ENCODE measurements at places on chromosomes 5 and 9.
A peak's percentile ranks its signal among the peaks of the same experiment; 100 is the strongest.

DNA sequence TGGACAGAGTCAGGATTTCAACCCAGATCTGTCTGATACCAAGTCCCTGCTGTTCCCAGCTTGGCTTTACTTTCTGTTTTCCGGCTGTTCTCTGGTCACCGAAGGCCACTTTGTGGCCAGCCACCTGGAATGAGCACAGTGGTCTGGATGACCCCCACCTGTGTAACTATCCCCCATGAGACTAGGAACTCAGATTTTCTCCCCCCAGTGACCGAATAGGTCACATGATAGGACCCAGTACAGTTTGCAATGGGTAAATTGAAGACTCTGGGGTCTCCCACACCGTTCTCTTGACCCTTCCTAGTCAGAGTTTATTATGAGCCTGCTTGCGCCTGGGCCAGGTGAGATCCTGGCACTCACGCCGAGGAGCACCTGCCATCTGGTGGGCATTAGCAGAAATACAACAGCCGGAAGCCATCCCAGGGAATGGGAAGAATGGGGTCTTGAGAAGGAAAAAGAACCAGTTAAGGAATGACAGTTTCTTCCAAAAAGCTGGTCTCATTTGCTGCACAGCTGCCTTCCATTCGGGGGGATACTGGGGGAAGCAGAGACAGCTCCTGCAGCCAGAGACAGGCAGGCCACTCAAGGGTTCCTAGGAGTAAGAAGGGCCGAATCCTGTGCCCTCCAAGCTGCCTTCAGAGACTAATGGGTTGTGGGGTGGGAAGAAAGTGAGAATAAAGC is 7.1 kb downstream of the PHYHD1 start:
- peak; percentile 61 for DNase-seq

DNA sequence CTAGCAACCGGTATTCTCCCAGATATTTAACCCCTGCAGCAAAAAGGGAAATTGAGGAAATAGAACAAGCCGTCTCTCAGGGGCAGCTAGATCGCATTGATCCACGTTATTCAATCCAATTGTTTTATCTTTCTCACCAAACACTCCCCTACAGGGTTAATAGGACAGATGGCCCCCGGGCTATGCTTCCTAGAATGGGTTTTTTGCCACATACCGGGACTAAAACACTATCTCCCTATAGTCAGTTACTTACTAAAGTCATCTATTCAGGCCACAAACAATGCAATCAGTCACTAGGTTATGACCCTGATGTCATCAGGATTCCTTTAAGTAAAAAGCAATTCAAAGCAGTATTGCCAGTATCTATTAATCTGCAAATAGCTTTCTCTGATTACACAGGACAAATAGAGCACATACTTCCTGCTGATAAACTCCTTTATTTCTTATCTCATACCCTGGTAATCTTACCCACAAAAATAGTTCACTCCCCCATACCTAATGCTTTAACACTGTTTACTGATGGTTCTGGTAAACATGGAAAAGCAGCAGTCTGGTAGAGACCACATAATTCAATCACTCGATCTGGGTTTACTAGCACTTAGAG is 159.0 kb downstream of the CPLANE1 start:
- DNase-seq = no peak

GRCh38 chr5:54703565-54704255 is 186.2 kb downstream of the SNX18 start:
- DNase-seq = no peak

DNA sequence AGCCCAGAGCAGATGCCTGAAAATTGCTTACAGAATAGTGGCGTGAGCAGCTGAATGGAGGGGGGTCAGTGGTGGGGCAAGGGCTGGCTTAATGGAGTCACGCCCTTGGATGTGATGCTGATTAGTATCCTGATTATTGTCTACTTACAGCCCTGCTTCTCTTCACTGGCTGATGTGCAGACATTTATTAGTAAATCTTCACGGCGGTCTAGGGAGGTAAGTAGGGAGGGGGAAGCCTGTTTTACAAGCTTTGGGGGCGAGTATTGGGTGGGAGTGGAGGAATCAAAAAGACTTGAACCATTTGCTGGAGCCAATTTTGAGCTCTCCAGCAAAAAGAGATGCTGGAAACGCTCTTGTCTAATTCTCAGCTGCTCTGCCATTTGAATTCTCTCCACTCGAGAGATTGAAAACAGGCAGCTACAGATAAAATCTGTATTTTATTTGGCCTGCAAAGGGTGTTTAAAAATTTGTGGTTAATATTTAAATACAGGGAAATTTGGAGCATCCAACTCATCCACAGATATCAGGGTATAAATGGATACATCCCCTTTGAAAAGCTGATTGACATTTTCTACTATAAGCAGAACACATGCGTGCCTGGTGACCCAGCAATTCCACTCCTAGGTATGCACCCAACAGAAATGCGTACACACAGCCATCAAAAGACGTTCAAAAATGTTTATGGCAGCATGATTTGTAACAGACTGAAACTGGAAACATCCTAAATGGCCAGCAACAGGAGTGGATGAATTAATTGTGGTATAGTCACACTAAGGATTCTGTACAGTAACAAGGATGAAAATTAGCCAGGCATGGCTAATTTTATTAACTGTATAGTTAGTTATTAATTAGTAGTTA is 19.5 kb upstream of the ALDH1B1 start:
- DNase-seq = no peak

Measured in Calu3 (cell line).